EH (cell line): ENCODE measurements at places on chromosomes 11 and 22.

GRCh38 chr11:17853280-17853679 lies 118.7 kb downstream of the KCNC1 start:
- DNase-seq, result no peak

DNA sequence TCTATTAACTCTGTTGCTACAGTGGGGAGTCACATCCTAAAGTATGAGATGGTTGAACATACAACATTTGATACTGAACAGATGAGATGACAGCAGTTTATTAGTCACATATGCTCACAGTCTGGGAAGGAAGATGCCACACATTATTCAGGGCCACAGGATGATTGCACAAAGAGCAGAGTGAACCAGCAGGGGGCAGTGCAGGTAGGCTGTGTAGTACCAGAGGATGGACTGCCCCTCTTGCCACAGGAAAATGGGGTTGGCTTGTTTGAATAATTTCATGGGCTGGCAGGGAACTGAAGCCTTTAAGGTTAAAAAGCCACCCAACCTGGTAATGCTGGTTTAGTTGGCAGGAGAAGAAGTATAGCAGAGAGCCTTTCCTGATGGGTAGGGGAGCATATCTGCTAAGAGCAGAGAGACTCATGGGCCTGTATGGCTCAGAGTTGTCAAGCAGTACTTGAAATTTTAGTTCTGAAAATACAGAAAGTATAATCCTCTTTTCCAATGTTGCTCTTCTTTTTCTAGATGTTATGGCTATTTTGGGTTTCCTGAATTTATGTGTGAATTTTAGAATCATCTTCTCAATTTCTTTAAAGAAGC lies 180.4 kb upstream of the B3GAT1 start:
- DNase-seq, result no peak

DNA sequence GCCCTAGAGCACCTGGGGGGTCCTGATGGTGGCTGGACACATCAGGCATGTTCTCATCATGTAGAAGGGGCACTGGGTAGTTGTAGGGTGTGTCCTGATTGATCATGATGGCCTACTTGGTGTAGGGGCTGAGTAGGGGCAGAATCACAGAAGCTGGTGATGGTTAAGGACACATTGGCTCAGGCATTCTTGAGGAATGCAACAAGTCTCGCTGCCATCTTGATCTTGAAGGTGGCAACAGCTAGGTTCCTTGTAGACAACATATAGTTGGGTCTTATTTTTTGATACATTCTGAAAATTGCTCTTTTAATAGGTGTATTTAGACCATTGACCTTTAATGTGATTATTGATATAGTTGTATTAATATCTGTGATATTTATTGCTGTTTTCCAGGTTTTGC lies 28.1 kb downstream of the PPP6R3 start:
- DNase-seq, result no peak

DNA sequence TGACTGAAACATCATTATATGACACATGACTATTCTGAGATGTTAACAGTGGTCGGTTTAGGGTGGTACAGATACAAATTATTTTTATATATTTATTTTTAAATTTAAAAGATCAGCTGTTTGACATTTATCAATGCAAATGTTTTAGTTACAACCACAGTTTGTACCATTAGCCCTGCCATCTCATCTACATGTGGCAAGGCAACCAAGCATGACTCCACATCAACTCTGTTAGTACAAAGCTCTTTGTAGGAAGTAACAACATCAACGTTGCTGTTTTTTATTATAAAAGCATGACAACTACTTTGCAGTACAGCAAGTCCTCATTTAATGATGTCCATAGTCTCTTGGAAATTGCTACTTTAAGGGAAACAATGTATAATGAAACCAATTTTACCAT lies 40.8 kb downstream of the ENTHD1 start:
- DNase-seq, result no peak

- no peak for DNase-seq
These were observed 167.8 kb downstream of the RRAS2 start for GRCh38 chr11:14190992-14191778.

DNA sequence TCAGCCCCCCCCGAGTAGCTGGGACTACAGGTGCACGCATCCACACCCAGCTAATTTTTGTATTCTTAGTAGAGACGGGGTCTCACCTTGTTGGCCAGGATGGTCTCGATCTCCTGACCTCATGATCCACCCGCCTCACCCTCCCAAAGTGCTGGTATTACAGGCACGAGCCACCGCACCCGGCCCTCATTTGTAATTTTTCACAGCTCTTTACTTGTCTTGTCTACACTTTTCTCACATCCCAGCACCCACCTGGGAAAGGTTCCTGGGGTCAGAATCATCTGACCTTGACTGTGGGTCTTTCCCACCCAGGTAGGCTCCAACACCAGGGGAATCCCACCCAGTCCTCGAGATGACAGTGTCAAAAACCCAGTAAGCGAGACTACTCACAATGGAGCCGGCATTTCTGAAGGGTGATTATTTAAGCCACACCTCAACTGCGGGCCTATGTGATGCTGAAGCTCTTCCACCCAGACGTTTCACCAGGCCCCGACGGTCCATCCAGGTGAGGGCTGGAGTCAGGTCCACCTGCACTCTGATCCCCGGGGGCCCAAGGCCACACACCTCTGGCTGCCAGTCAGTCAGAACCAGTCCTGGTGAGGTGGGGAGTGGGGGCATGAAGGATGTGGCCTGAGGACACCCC lies 23.4 kb downstream of the CELSR1 start:
- DNase-seq, result no peak

- no peak for DNase-seq
These were observed 181.7 kb downstream of the EFCAB6 start for GRCh38 chr22:43630451-43630850.

DNA sequence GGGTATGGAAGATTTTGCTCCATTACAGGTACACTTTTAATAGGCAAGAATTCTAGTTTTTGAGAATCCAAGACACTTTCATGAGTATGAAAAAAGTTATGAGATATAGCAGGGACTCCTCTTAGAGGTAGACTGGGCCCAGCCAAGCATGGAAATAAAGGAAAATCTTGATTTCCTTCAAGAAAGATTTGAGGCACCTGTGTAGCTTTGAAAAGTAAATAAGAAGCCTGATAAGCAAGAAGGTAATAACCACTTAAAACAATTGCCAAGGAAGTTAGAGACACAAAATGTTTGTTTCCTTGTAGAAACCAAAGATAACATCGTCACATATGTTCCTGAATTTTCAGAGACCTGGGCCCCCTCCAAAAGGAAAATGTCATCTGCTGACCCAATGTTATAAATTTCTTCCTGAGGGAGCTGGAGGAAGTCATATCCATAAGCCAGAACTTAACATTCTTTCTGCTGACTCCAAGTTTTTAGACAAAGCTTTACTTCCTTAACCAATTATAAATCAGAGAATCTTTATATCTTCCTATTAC lies 314.5 kb upstream of the ANO3 start:
- no peak for DNase-seq

- DNase-seq, result no peak
These were observed 911 bp downstream of the PANX2 start for GRCh38 chr22:50171319-50171964.

DNA sequence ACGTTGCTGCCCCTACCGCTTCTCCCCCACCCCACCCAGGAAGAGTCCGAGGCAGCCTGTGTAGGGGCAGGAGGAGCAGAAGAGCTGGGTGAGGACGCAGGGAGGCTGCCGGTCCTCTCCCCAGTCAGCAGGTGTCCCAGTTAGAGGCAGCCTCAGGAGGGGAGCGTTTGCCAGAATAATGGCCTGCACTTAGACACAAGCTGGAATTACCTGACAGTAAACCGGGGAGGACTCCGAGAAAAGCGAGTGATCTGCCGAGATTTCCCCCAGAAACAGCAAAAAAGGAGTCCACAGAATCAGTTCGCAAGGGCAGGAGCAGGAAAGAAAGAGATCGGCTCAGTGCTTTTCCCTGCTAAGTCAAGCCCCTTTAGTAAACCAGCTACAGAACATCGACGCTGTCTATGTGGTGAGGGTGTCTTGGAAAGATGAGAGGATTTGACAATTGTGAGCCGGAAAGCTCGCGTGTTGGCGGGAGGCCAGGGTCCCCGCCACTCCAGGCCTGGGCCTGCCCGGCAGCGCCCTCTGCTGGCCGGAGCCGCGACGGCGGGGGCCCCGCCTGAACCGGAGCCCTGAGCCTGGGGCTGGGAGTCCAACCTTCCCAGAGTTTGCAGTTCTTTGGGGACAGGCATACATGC lies 17.7 kb upstream of the THRSP start:
- DNase-seq, result peak; percentile 72

- DNase-seq, result peak; percentile 32
These were observed 88.1 kb downstream of the RELT start for GRCh38 chr11:73464347-73464746.

- peak; percentile 86 for DNase-seq
These were observed 37.4 kb upstream of the NCR3LG1 start for GRCh38 chr11:17314232-17314547.

GRCh38 chr22:45180146-45180679 lies 16.5 kb downstream of the NUP50 start:
- DNase-seq, result no peak

- DNase-seq, result no peak
These were observed 6.7 kb upstream of the PPARA start for GRCh38 chr22:46143491-46144147.

DNA sequence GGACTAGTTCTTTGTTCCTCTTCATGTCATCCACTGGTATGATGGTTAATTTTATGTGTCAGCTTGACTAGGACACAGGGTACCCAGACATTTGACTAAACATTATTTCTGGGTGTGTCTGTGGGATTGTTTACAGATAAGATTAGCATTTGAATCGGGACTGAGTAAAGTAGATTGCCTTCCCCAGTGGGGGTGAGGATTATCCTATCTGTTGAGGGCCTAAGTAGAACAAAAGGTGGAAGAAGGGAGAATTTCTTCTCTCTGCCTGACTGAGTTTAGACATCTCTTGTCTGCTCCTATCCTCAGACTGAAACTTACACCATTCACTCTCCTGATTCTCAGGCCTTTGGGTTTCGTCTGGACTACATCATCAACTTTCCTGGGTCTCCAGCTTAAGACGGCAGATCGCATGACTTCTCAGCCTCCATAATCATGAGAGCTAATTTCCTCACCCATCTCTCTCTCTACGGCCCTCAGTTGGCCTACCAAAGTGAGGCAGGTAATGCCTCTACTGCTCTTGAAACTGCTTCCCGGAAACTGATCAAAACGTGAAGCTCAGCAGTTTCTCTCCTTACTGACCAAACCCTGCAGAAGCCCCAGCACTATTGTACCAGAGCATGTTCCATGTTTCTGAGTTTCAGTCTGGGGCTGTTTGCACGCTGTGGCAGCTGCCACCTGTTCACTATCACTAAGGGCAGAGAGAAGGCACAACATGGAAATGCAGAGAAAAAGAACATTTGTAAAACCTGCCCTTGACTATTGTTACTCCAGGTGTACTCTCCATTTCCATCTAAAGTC lies 95.4 kb downstream of the NXPE2 start:
- DNase-seq, result no peak

- DNase-seq, result no peak
These were observed 144.9 kb downstream of the PGR start for GRCh38 chr11:100984668-100985067.

DNA sequence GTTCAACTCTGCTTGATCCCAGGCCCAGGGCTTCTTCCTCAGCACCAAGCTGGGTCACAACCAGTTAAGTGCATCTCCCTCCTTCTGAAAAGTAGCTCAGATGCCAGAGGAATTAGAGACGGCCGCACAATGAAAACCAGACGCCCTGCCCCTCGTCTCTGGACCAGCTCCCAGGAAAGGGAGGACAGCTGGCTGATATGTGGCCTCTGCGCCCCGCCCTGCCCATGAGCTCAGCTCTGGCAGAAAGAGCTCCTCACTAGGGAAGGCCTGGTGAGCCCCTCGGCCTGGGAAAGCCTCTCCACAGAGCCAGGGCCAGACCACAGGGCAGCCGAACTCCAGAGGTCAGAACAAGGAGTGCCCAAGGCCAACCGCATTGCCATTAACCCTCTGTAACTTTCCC lies 18.1 kb upstream of the SCGB1A1 start:
- peak; percentile 92 for DNase-seq

DNA sequence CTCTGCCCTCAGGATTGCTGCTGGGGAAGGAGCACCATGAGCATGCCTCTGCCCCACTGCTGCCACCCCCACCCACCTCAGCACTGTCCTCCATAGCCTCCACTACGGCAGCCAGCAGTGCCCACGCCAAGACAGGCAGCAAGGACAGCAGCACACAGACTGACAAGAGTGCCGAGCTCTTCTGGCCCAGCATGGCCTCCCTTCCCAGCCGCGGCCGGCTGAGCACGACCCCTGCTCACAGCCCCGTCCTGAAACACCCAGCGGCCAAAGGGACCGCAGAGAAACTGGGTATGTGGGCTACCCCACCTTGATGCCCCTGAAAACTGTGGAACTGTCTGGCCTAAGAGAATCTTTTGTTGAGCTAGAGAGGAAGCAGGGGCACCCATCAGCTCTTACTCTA lies 101.0 kb downstream of the AMOTL1 start:
- DNase-seq, result no peak

GRCh38 chr11:5808500-5809121 lies at the start of gene OR52N2:
TSS of gene OR52N2 (plus strand) at chr11:5808924. CDS start at chr11:5820336, 11,412 bp downstream.
- peak; percentile 71 for DNase-seq

- DNase-seq, result peak; percentile 97
These were observed 30.9 kb upstream of the WNT7B start for GRCh38 chr22:46007848-46008261.

- no peak for DNase-seq
These were observed 5.7 kb upstream of the SIDT2 start for GRCh38 chr11:117172724-117173421.

DNA sequence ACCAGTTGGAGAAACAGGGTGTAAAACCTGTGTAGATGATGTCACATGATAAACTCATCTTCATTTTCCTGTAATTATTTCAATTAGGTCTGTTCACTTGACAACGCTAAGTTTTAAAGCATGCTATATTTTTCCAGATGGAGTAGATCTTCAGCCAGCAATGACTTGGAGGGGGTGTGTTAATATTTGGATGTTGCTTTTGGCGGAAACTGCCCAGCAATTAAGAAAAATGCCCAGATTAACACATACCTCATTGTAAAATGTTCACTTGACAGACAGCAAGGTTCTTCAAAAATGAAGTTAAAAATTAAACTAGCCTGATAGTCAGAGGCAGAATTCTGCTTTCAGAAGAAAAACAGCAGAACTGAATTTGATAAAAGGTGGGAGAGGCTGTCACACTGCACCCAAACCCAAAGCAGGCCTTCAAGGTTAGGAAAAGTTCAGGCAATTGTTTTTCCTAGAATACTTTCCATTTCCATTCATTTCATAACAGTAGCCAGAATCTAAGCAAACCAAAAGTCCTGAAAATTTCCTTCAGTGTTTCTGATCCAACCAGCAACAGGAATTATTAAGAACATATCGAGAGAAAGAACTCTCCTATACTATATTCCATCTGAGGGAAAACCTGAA lies 33.0 kb downstream of the VSIG10L2 start:
- DNase-seq, result no peak

DNA sequence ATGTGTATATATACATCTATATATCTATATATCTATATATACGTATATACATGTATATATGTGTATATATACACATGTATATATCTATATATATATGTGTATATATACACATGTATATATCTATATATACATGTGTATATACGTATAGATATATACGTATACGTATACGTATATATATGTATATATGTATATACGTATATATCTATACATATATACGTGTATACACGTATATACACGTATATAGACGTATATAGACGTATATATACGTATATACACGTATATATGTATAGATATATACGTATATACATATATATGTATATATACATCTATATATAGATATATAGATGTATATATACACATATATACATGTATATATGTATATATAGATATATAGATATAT lies 25.1 kb upstream of the CAPRIN1 start:
- no peak for DNase-seq
